ENCODE measurements at places on chromosomes 4 and X.
A peak's percentile ranks its signal among the peaks of the same experiment; 100 is the strongest.

- no peak for DNase-seq
Measured at GRCh38 chr4:121056066-121056465, 16.3 kb downstream of the NDNF start.

- DNase-seq: no peak
Measured at GRCh38 chr4:113604955-113605354, 156.6 kb downstream of the CAMK2D start.

DNA sequence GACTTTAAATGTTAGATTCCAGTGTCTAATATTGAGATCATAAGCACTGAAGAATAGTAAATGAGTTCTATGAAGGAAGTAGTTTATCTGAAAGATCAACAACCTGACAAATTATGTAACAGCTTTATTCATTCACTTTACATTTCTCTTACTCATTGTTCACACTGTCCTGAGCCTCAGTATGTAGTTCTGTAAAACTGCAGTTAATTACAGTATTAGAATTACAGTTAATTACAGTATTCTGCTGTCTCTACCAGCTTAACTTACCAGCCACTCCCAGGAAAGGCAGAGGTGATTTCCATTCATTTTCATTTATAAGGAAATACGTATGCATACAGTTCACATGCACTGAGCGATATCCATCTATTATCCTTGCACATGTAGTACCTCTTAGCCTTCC lies 32.7 kb downstream of the NFKB1 start:
- DNase-seq: no peak

- no peak for DNase-seq
Measured at GRCh38 chr4:152106113-152106763, 345.4 kb upstream of the GATB start.

DNA sequence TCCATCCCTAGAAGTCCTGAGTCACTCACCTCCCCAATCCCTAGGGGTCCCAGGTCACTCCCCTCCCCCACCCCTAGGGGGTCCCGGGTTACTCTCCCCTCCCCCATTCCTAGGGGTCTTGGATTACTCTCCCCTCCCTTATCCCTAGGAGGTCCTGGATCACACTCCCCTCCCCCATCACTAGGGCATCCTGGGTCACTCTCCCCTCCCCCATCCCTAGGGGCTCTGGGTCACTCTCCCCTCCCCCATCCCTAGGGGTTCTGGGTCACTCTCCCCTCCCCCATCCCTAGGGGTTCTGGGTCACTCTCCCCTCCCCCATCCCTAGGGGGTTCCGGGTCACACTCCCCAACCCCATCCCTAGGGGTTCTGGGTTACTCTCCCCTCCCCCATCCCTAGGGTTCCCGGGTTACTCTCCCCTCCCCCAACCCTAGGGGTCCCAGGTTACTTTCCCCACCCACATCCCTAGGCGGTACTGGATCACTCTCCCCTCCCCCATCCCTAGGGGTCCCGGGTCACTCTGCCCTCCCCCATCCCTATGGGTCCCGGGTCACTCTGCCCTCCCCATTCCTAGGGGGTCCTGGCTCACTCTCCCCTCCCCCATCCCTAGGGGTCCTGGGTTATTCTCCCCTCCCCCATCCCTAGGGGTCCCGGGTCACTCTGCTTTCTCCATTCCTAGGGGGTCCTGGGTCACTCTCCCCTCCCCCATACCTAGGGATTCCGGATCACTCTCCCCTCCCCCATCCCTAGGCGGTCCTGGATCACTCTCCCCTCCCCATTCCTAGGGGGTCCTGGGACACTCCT lies 2.1 kb downstream of the ASMTL start:
- peak; percentile 34 for DNase-seq

GRCh38 chr4:74292111-74292870 lies 16.0 kb upstream of the EPGN start:
- no peak for DNase-seq

DNA sequence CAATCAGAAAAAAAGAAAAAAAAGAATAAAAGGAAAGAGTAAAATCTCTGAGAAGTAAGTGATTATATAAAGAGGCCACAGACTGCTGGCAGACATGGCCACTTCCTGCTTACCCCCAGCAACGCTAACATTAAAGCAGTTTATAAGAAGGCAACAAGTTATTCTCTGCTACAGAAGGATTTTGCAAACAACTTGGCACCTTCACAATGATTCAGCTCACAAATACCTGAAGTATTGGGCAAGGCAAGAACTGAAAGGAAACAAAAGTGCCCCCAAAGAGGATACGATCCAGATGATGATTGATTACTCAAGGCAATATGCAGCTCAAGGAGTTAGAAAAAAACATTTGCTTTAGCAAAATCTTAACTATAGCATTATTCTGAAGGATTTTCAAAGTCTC lies 718.8 kb downstream of the KLHL13 start:
- no peak for DNase-seq

DNA sequence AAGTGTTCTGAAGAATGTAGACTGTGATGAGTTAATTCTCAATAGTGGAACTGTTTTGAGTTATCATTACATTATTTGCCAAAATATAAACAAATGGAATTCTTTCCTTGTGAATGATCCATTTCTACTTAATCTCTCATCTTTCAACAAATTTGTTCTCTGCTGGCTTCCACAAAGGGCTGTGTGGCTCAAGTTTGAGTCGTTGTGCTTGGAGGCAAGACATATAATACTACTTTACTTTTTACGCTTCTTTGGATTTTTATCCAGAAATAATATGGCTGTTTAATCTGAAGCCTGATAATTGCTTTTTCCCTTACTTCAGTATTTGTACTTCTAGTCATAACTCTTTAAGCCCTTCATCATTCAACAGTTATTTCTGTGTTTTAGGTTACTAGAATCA lies 169.5 kb downstream of the ARHGAP10 start:
- no peak for DNase-seq

DNA sequence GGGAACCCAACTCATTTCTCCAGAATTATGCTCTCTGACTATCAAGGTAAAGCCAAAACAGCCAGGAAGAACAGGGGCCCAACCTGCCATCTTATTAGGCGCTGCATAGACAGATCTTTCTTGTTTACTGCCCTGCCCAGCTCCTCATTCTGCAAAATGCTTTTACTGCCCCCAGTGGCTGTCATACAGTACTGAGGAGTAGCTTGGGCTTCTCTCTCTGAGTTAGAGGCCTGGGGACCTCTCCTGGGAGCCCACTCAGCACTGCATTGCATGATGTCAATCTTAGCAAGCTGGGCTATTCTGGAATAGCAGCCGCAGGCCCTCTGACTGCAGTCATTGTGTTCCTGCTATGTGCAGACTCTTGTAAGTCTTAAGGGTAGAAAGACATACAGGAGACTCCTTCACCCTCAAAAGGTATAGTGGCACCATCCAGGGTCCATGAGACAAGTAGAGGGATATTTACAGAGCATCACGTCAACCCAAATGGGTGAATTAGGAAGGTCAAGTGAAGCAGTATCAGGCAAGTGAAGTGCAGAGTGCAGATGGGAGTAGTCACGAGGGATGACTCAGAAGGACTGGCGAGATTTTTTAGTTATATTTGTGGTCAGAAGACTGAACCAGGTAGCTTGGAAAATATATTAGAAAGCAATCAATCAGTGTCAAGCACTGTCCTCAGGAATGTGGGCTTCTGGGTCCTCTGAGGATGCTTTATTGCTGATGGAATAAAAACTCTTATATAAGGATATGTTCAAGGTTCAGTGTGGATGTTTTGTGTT lies 294.1 kb upstream of the SFRP2 start:
- DNase-seq: no peak

GRCh38 chrX:134144231-134144630 lies 92.8 kb upstream of the CCDC160 start:
- no peak for DNase-seq

DNA sequence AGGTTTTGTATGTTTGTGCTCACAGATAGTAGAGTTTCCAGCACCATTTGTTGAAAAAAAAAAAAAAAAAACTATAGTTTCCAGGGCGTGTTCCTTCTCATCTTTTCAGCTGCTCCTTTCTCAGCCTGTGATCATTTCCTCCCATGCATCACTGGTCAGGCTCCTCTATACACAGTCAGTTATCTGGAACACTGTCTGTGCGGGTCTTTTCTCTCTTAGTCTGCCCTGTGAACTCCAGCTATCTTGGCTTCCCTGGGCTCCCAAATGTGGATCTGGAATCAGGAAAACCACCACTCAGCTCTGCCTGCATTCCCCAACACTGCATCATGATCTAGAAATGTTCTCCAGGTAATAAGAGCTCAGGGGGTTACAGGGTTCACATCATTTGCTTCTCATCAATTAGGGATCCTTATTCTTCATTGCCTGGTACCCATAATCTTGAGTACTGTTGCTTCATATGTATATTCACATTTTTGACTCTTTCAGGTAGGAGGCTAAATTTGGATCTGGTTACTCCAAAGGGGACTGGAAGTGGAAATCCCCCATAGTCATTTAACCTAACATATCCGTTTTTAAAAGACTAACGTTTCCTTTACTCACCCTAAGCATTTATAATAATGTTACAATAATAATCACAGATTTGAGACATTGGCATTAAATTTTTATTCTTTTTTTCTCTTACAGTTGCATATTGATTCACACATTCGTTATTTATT lies 221.8 kb upstream of the KLF3 start:
- no peak for DNase-seq

DNA sequence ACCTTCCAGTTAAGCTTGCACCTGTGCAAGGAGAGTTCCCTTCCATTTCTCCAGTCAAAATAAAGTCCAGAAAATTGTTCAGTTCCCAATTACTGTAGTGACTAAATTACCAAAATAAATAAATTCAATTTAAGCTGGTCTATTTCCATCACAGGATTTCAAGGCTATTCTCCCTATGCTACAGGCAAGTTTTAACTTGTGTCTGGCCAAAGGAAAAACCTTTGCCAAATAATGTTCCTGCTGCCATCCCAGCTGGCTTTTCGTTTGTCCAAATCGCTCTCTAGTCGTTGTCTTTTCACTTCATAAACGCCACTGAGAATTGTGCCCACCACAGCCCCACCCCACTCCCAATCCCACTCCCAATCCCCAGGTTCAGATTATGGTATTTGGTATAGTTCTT lies 2.4 kb downstream of the KCTD8 start:
- DNase-seq: no peak

GRCh38 chrX:124250835-124251437 lies 81.5 kb upstream of the TEX13D start:
- DNase-seq: no peak

DNA sequence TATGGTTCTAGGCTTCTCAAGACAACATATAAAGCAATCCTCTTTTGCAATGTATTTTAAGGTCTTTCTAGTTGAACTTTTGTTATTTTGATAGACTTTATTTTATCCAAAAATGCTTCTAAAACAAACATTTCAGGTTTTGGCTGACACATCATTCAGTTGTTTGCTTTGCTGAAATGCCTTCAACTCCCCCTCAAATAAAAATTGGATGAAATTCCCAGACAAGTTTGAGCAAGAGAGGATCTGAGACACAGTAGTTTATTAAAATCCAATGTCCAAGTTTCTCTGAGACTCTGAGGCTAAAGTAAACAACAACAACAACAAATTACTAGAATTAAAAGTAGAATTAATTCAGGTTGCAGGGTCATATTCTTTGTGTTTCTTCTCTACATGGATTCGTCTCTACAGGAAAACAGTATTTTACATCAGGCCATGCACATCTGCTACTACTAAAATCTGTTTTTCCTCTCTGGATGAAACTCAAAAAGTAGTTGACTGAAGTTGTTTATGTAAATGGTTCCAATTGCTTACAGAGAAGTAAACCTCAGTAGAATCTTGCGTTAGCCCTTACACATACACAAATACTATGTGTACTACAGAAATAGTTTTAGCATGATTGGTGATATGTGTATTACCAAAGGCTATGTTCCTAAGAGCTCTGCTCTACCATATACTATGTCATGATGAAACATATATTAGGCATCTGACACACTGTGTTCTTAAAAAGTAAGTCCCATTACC lies 64.9 kb downstream of the PRSS12 start:
- DNase-seq: no peak

DNA sequence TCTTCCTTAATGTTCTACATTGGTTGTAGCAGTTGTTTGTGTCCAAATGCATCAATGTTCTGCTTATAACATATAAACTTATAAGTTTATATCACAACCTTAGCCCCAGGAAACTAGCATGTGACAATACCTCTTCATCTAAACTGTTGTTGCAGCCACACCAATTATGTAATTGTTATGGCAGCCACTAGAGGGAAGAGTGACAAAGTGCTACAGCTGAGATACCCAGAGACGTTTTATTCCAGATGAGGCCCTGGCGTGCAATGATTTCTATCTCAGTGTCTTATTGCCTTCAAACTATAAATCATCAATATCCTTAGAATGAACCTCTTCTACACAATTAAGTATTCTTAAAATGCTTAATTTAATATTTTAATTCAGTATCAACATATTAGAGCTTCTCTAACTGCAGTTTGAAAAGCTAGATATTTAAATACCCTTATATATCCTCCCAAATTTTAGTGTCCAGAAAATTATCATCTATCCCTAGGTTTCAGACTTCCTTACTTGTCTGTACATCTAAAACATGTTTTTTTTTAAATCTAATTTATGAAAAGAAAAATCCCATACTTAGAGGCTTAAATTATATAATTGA lies 171.6 kb downstream of the PCDH10 start:
- no peak for DNase-seq

DNA sequence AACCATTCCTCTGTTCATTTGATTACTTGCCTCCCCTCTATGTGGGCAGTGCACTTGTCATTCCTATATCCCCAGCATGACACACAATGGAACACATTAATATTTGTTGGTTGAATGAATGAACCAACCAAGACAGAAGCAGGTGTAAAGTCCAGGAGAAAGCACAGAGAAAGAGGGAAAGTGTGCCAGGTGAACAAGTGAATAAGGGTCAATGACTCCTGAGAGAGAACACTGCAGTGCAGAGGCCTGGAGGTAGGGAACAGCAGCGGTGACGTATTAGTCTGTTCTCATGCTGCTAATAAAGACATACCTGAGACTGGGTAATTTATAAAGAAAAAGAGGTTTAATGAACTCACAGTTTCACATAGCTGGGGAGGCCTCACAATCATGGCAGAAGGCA lies 53.1 kb downstream of the USP46 start:
- DNase-seq: no peak

- DNase-seq: no peak
Measured at GRCh38 chr4:169103966-169104412, 93.9 kb upstream of the CBR4 start.

Measured in chondrocyte (in vitro differentiated cells).